ENCODE measurements at places on chromosomes 16 and 17.

DNA sequence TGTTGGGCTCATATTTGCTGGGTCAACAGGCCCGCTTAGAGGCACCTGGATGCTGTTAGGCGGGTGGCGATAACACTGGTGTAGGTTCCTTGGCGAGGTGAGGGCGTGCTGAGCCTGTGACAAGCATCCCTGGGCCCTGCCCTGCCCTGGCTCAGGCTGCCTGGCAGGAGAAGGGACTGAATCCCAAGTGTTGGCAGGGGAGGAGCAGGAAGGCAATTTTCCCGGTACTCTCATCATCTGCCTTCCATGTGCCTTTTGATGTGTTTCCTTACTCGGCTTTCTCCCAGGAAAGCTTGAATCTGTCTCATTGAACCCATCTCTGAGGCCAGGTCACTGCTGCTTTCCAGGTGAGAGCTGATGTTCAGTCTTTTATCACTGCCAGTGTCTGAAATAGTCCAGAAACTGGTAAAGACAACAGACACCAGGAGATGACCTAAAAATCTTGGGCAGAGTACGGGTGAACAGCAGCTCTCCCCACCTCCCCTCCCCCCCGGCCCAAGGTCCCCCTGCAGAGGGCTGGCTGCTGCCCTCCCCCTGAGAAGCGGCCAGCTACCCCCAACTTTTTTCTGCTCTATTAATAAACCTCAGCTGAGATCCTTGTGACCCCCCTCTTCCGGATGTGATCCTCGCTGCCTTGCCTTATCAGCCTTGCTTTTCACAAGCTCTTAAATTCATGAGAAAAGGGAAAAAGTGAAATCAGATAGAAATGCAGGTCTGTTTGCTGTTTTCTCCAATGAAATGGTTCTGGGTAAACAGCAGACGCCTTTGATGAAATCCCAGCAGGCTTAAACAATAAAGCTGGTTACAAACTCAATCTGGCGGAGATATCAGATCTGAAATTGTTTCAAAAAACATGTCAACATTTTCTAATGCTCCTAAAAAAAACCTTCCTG, 29.0 kb downstream of the RTN4RL1 start:
- no peak for DNase-seq

DNA sequence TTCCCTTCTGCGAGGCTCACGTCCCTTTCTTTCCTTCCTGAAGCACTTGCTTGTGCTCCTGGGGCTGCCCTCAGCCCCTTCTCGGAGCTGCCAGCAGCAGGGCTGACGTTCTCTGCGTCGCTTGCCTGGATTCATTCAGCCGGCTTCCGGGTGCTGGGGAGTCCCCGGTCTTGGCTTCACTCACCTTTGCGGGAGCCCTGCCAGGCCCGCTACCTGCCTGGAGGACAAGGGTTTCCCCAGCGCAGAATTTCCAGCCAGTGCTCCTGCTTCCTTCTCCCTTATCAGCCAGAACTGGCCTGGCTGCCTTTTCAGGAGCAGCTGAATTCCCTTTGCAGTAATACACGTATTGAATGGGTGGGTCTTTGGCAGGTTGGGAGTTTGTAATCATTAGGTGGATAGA, 22.1 kb upstream of the IL17C start:
- no peak for DNase-seq

DNA sequence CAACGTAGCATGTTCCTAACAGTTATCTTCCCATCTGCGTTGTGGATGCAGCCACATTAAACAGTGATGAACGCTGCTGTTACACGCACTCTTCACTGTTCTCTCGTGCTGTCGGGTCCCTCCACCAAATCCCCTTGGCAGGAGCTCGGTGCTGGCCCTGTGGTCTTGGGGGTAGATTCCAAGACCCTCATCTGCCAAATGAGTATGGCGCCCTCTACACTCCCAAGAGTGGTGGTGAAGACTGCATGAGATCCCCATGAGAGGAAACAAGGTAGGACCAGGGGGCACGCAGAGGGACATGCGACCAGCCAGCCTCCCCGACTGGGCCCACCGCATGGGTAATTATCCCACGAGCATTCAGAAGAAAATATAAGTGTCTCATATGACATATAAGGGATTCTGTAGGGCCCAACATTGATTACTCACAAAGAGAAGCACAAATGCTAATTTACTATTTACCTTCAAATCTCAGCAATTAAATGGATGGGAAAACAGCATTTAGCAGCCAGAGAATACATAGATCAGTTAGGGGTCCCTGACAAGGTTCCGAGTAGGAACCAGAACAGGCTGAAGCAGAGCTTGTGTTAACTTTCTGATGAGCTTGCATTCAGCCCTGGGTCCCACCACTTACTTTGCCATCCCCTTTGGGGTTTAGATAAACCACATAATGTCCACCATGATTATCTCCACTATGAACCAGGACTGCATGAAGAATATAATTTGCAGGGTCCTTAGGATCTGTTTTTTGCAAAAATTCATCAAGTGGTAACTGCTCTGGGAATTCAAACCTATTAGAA, 23.8 kb downstream of the LITAFD start:
- DNase-seq: no peak

DNA sequence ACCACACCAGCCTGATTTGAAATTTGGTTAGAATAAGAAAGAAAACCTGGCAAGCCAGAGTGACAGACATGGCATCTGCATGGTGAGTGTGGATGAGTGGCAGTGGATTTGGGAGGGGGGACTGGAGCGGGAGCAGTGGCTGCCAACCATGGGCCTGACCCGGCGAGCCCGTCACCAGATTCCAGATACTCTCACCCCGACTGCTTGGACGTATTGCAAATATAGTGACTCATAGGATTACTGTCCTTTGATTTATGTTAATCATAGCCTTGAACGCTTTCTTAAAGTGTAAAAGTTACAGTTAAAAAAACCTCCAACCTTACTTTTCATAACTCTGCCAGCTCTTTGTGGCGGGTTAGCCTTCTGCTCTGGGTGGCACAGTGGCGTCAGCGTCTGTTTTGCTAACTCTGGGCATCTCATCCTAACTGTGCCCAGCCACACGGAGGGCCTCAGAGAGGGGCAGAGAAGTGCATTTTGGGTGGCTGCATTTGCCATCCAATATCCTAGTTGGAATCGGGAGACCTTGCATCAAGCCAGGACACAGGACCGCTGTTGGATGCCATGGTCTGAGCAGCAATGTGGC, 26.8 kb upstream of the FOXK2 start:
- no peak for DNase-seq

DNA sequence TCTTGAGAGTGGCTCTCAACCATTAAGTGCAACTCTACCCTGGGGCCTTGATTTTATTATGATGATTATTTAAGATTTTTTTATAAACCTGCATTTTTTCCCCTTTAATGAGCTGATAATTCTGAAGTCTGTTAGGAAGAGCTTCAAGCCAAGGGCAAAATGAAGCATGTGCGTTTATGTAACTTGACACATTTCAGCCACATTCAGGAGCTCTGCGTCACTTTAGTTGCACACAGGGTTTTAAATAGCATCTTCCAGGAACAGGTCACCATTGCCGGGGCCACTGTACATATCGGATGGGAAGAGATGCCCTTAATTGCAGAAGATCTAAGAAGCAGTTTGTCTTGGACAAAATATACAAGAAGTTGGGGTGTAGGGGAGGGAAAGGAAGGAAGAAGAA, 89.6 kb downstream of the BMERB1 start:
- DNase-seq: no peak

- DNase-seq: no peak
These were observed 99.2 kb upstream of the CDH8 start for GRCh38 chr16:62135446-62135845.

DNA sequence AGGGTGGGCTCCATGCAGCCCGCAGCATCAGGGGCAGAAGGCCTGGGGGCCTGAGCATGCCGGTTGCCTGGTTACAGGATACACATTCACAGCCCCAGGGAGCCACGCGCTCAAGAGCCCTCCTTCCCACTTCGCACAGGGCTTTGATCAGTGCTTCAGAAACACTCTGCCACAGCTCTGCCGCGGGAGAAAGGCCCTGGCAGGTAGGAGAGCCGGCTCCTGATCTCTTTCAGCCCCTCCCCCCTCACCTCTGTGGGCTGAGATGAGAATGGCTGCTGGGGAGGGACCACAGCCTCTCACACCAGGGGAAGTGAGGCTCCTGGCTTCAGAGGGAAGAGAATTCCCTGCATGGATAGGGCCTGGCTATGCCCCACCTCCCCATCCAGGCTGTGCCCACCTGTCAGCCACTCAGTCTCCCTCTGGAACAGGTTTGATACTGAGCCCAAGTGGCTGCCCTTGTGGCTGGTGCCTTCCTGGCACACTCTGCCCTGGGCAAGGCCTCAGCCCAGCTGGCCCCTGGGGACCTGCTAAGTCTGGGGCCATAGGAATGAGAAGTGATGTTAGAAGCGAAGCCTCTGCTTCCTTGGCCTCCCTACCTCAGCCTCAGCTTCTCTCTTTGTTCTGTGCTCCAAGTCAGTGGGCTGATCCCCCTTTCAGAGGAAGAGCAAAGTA, 8.6 kb downstream of the DOK4 start:
- no peak for DNase-seq

GRCh38 chr17:8141045-8141444, 11.2 kb downstream of the PER1 start:
- no peak for DNase-seq

DNA sequence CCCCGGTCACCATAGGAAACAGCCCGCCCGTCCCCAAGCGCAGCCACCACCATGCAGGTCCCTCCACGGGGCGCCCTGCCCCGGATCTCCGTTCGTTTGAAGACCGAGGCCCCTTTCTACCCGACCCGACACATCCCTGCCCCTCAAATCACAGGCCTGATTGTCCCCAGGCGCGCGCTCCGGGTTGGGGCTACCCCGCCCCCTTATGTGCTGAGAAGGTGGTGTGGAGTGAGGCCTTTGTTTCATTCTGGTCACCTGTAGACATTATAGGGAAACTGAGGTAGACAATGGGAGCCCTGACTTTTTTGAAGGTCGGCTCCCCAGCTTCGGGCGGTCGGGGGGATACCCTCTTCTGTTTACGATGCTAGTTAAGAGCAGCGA, 763 bp upstream of the ACTG1 start:
- DNase-seq: peak; percentile 79

DNA sequence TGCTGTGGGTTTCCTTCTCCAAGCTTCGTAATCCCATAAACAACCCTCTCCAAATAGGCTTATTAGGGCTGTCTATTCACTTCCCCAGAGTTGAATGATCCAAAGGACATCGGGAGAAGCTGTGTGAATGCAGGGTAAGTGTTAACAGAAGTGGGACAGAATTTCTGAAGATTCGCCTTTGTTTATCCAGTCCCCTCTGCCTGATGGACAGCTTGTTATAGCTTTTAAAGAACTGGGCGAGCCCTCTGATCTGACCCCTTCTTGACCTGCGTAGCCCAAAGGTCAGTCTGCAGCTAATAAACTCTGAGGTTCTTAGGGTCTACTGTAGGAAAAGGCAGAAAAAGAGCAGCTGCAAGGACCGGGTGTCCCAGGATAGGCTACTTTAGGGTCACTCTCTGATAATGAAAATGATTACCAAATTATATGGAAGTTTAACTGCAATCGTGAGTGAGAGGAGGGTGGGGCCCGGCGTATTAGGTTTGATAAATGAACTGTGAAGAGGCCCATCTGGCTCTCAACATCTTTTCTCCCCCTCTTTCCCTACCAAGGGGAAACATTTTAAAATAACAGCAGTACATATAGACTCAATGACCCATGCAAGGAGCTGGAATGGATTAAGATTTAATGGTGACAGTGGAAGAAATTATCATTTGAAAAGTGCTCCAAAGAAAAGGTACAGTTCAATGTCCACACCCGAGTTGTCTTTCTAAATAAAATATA, 233.4 kb downstream of the FTO start:
- no peak for DNase-seq

- no peak for DNase-seq
These were observed 5.3 kb downstream of the CEP295NL start for GRCh38 chr17:78897664-78898047.

DNA sequence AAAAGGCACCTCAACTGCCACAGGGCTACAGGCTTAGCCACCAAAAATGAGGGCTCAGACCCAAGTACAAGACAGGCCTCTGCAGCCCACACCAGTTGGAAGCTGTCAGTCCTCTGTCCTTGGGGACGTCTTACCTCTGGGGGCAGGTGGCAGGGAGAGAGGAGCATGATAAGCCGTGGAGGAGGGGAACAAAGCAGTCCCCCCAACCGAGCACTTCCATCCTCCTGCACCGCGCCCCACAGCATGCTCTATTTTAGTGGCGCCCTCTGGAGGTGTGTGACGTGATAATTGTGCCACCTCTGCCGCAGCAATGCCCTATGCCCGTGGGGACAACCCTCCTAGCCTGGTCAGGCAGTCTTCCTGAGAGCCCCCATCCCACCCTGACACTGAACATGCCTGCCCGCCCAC, 13.6 kb downstream of the G6PC3 start:
- DNase-seq: no peak

Measured in NCI-H774 (cell line).